PC-9 (cell line): ENCODE measurements at places on chromosomes 2 and 18. TPM values are rescaled to one million over a fixed set of nuclear protein-coding genes. Genes with fewer than 3 reads are reported as not detected.
A peak's percentile ranks its signal among the peaks of the same experiment; 100 is the strongest.

DNA sequence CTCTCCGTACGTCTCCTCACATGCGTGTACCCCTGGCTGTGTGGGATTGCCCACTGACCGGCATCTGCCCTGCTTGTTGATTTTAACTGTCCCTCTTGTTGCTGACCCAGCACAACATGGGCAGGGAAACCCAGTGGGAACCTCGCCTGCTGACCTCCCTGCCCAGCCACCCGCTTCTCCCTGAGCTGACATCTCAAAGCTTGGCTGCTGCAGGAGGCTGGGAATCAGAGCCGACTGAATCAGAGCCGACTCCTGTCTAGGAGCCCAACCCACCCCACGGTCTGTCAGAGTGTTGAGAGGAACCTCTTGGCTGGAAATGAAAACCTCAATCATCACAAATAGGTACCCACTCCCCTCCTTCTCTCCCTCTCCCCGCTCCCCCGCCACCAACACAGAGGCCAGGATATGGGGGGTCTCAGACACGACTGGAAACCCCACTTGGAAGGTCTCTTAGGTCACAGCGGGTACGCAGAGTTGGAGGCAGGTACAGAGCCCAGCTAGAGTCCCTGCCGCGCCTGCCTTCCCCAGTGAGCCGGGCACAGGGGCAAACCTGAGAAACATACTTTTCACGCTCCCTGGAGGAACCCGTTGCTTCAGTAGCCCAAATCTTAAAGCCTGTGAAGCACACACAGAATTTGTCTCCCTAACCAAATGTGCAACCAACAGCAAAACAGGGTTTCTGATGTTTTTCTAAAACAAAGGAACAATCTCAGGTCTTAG, 784 bp downstream of the EDAR start:
- DNase-seq, result no peak

DNA sequence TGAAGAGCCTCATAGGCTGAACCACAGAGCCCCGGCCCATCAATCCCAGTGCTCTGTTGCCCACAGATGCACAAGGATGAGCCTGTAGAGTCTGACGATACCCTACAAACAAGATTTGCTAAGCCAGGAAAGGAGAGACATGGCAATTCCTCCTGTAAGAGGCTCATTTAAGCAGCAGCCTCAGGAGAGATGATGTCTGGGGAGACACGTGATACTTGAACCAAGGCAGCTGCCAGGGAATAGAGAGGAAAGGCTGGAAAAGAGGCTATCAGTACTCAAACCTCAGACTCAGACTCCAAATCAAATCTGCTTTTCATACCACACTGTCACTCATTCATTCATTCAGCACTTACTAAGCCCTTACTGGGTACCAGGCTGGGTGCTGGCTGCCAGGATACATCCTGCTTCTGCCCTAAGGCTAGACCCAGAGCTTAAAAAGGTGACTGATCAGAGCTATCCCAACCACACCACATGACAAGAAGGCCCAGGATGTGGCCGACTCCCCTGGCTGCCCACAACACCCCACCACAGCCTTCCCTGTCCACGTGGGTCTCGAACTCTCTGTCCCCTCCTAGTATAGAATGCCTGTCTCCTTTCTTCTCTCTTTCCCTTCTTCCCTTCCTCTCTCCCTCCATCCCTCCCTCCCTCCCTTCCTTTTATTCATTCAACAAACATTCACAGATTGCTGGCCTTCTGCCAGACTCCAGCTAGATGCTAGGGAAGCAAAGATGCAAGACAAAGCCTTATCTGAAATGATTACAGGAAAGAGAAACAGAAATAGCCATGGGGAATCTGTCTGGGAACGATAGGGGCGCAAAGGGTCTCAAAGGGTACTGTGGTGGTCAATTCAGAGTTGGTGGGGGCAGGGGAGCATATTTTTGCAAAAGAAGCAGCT, 23.4 kb upstream of the KCNK3 start:
- DNase-seq, result no peak

DNA sequence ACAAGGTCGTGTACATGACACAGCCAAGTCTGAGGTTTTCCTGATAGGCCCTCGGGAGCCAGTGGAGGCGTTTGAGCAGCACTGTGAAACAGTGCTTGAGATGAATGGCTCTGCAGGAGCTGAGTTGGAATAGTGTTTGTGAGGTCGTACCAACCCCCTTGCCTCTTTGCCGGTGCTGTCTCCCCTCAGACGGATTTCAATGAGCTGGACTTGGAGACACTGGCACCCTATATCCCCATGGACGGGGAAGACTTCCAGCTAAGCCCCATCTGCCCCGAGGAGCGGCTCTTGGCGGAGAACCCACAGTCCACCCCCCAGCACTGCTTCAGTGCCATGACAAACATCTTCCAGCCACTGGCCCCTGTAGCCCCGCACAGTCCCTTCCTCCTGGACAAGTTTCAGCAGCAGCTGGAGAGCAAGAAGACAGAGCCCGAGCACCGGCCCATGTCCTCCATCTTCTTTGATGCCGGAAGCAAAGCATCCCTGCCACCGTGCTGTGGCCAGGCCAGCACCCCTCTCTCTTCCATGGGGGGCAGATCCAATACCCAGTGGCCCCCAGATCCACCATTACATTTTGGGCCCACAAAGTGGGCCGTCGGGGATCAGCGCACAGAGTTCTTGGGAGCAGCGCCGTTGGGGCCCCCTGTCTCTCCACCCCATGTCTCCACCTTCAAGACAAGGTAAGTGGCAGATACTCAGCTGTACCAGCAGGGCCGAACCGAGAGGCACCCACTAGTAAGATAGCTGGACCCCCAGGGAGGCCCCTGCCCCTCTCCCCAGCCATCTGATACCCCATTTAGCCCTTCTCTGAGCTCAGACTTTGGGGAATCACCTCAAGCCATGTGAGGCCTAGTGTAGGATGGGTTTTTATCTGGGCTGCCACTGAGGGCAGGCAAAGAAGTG, 83.1 kb downstream of the EPAS1 start:
- no peak for DNase-seq

GRCh38 chr2:18927525-18928232, 338.3 kb upstream of the NT5C1B start:
- DNase-seq, result no peak

GRCh38 chr18:13660510-13660909, 65.8 kb downstream of the FAM210A start:
- DNase-seq, result no peak

- no peak for DNase-seq
These were observed 39.1 kb downstream of the OSBPL6 start for GRCh38 chr2:178233428-178233827.

DNA sequence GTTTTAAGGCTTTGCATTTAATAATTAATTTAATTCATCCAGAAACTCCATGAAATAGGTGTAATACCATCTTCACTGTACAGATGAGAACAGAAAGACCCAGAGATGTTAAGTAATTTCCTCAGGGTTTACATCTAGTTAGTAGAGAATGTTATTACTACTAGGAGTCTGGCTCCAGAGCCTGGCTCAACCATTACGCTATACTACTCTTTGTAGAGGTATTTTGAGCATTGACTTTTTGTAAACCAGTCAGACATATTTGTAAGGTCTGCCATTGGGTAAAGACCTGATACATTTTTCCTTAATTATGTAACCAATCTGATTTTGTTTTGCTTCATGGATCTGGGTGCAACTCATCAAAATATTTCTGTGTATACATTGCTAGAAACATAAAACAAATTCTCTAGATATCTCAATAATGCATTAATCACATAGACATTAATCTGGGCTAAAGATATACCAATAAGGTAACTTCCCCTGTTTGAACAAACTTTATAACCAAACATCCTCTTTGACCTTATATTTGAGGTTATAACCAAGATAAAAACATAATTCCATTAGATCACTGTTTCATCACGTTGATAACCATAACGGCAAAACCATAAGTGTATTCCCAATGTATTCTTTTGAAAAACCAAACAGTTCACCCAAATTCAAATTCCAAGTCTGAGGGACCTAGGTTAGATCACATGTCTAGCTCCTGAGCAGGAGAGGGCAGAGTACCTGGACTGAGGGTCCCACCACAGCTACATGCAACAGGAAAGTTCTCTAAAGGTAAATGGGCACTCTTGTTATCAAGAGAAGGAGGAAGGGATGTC, 135.0 kb downstream of the IKZF2 start:
- no peak for DNase-seq

- no peak for DNase-seq
These were observed 10.1 kb downstream of the RND3 start for GRCh38 chr2:150477347-150477746.

DNA sequence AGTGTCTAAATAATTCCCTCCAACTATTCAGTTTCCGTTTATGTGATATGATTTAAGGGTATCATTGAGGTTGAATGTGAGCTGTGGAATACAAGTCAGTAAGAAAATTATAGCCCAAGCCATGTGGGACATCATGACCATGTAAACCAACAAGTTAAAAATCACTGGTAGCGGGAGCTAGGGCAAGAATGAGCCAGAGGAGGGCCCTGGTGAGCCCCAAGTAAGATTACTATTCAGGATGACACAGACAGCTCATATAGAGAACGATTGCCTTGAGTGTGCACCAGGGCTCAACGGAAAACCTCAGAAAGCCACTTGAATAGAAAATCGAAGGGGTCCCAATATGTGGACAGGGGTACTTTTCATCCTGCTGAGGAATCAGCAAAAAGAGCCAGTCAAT, 87.8 kb upstream of the RBMS1 start:
- no peak for DNase-seq

DNA sequence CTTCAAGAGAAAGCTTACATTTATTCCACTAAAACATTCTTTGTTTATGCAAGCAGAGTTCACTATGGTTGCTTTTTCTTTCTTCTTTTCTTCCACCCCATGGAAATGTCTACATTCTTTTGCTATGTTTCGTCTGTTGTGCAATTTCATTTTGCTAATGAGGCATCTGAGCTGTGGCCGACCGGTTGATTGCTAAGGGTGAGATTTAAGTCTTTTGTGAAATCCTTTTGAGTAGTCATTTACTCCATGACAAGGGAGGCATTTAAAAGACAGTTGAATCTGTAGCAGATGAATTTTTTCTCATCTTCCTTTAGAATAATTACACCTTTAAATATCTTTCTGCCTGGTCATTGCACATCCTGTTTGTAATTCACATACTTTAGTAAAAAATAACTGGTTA, 324.1 kb upstream of the THUMPD2 start:
- DNase-seq, result peak; percentile 14

- no peak for DNase-seq
These were observed 26.3 kb upstream of the TMEM182 start for GRCh38 chr2:102735416-102736109.

GRCh38 chr2:18265614-18266586, 294.6 kb downstream of the RDH14 start:
- no peak for DNase-seq

GRCh38 chr2:58436872-58437271, 195.7 kb upstream of the FANCL start:
- no peak for DNase-seq

DNA sequence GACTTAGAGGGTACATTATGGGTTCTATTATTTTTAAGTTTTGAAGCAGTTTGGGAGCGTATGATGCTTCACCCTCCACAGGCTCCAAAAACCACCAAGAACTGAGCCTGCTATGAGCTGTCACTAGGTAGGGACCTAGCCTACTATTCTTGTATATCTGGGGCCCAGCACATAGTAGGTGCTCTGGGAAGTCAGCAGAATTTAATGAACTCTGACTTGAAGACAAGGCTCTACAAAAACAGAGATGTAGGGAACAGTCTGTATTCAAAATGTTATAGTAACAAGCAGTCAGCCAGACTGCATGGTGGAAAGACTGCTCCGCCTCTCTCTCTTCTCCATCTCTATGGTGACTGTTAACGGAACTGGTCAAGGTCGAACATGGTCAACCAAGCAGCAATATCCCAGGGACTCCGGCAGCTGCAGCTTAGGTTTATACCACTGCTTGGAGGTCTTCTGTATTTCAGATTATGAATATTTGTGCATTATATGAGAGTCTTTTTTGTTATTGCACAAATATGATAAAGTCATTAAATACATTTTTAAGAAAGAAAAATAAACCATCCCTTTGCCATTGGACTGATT, 22.2 kb upstream of the YWHAQ start:
- DNase-seq, result no peak

GRCh38 chr2:147543056-147543455, 301.8 kb upstream of the ACVR2A start:
- DNase-seq, result no peak

- no peak for DNase-seq
These were observed 54.0 kb upstream of the STRN start for GRCh38 chr2:37020212-37020886.

TSPYL6 gene
- total RNA-seq, result not detected in 2 replicates

AQP12B gene
- not detected in 2 replicates for total RNA-seq

PDCD1 gene
- not detected in 2 replicates for total RNA-seq

EML6 gene
- total RNA-seq, result 3.7 and 6.7 TPM in 2 replicates
